ENCODE measurements at places on chromosomes 1 and 21.

- DNase-seq, result no peak
These were observed 7.1 kb downstream of the CLIC6 start for GRCh38 chr21:34675871-34676270.

GRCh38 chr1:58732087-58732775 lies 32.4 kb upstream of the MYSM1 start:
- no peak for DNase-seq

GRCh38 chr1:48775831-48776392 lies 779 bp downstream of the BEND5 start:
- no peak for DNase-seq

- no peak for DNase-seq
These were observed 37.0 kb downstream of the IRF2BP2 start for GRCh38 chr1:234572966-234573365.

DNA sequence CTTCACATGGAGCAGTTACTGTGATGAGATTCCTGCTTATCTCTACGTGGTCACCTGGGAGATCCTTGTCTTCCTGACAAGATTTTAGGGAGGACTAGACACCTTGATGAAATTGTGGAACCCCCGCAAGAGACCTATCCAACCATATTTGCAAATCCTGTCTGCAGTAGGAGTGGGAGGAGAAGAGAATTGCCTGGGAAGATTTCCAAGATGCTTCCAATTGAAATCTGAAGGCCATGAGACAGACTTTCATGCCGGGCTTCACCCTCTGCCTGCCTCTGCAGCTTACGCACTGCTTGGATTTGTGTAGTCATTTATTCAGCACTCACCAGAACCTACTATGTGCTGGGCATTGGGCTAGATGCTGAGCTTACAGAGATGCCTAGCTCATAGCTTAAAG lies 106.6 kb downstream of the OMA1 start:
- no peak for DNase-seq

DNA sequence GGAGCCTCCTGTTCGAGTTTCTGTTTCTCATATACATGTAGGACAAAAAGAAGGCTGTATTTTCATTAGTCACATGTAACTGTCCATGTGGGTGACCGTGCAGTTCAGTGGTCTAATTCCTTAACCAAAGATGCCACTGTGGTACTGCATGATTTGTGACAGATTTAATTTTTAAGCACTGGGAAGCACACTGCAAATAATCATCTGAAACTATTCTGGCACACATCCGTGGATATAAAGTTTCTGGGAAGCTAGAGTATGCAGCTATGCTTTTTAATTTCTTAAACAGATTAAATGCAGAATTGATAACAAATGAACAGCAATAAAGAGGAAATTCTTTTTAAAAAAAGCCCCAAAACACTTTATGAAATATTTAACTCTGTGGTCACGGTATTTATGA lies 254.8 kb downstream of the LMO4 start:
- no peak for DNase-seq

DNA sequence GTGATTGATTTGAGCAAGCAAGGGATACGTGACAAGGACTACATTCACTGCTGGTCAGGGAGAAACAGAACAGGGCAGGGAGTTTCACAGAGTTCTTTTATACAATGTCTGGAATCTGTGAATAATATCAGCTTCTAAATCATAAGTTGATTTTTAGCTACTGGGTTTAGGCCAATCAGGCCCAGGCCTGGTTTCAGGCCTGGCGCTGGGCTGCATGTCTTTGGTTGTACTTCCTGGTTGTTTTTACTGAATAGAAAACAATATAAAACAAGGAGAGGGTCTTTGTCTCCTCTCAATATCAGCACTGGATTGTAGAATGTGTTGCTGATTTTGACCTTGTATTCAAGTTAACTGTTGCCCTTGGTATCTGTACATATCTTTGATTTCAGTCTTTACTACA lies 865 bp upstream of the AMY2A start:
- no peak for DNase-seq

DNA sequence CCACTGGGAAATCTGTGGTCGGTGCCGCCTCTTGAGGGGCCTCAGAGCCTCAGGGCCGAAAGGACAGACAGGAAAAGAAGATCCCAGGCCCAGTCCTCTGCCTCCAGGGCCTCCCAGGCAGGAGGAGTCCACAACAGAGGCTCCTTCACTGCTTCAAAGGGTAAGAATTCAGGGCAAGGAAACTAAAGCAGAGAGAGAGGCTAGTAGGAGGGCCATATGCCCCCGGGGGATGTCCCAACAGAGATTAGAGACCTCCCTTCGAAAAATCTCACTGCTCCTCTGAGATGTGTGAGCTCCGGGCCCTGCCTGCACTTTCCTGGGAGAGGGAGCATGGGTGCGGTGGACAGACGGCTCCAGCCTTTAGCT lies 465.9 kb downstream of the NPHP4 start:
- DNase-seq, result no peak

- no peak for DNase-seq
These were observed 3.2 kb downstream of the MTHFR start for GRCh38 chr1:11802616-11802972.

DNA sequence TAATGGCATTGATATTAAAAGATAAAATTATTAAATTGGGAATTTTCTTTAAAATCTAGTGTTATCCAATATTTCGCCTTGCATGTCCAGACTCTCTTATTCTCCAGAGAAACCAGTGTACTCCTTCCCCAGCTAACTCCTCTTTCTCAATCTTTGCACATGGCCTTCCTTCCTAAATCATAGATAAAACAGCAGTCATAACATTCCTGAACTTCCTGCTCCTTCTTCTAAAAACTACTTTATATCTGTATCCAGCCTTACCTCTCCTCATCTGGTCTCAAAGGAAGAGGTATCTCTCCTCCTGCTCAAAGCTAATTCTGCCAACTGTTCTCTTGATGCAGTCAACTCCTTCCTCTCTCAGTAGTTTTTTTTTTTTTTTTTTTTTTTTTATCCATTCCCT lies 39.5 kb upstream of the NEK7 start:
- no peak for DNase-seq

DNA sequence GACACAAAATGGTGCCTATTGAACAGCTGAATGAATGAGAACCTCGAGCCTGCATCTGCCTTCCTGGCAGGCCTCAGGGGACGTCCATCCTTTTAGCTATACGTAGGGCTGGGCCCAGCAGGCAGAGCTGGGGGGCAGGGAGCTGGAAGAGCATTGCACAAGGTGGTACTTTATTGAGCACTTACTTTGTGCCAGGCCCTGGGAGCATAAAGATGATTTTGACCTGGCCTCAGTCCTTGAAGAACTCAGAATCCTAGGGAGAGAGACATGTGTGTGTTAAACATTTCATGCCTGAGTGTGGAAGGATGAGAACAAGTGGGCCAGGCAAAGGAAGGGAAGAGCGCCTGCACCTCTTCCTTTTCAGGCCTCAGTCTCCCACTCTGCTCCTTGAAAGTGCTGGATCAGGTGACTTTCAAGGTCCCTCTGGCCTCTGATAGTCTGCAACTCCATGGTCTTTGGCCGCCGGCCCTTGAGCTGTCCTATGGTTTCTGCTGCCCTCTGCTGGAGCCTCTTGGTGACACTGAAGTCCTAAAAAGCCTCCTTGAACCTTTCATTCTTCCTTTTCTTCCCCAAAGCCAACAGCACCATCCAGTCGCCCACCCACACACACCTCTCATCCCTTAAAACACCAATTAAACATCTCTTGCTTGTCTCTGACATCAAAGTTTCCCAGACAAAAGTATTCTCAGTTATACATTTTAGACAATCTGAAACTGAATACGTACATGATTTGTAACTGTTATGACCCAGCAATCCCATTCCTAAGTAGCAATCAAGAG lies 3.5 kb upstream of the PEAR1 start:
- peak; percentile 47 for DNase-seq

DNA sequence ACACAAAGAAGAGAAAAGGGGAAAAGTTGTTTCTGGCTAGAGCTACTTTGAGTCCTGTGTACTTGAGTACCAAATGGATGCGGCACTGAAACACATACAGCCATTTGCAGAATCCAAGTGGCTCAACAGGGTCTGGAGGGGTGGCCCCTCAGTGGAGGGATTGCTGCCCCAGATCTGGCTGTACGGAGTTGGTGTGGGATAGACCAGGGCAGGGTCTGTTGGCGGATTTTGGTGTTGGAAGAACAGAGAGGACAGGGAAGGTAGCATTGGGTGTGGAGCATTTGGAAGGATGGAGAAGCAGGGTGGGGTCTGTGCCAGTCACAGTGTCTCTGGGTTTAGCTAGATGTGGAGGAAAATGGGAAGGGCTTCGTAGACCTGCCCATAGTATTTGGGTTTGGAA lies 220.5 kb downstream of the CAMTA1 start:
- DNase-seq, result no peak

GRCh38 chr1:212260557-212261355 lies 24.5 kb upstream of the PPP2R5A start:
- DNase-seq, result no peak

DNA sequence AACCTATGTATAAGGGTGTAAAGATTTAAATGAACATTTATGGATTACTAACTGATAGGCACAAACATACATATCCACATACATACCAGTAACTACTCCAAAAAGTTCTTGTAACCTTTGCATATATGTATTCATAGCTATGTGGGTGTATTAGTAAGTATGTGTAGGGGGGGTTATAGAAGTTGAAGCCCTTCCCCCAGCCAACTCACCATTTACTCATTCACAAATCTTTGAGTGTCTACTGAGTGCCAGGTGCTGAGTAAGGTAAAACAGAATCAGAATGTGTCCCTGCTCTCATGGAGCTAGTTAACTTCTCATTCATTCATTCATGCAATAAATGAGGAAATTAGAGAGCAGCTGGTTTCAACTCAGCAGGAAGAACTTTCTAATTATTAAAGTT lies 1.3 kb downstream of the C1orf146 start:
- no peak for DNase-seq

DNA sequence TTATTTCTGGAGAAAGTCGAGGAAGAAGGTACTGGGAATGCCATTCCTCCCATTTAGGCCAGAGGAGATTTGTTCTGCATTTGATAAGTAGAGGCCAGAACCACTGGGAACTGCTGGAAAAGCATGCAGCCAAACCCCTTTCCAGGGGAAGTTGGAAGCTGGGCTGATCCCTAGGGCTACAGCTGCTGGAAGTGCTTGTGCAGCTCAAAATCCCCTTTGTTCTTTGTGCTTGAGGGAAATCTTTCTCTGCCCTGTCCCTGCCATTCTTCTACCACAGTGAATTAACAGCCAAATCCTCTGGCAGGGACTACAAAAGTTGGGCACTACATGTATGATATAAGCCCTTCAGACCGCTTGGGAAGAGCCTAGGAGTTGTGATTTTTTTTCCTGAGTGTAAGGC lies 734.1 kb downstream of the LRRIQ3 start:
- no peak for DNase-seq

DNA sequence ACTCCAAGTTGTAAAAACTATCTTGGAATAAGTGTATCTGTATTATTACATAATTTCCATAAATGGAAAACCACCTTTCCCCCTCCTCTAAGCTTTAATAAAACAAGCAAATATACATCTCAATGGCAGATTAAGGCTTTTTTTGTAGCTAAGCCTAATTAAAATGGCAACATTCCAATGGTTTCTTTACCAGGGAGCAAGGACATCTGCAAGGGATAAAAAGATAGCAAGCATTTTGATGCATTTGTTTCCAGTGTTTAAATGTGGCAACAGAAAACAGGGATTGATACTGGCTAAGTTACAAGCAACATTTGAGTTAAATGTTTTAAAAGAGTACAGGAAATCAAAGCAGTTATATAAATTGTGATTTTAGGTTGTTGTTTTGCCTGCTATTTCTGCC lies 1012.7 kb downstream of the ADGRL2 start:
- no peak for DNase-seq

- DNase-seq, result no peak
These were observed 1438.4 kb upstream of the B3GALT2 start for GRCh38 chr1:194624833-194625232.

GRCh38 chr1:91768786-91769725 lies 116.9 kb downstream of the TGFBR3 start:
- no peak for DNase-seq

DNA sequence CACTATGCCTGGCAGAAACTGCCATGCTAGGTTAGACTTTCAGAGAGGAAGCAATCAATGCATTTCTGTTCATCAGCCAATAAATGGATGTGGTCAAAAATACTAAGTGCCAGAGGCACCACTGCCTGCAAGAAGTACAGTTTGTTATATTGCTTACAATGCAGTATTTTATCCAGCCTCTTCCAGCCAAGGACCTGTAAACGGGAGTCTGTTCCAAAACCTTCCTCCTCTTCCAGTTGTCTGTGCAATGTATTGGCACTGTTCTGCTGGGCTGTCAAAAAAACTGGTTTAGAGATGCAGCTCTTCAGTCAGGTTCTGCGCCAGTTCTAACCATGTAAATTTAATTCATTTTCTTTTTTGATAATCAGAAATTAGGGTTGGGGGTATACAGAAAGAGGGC lies 175.7 kb downstream of the EIF4G3 start:
- DNase-seq, result no peak
